ENCODE measurements at places on chromosomes 2 and 18. TPM values are rescaled to one million over a fixed set of nuclear protein-coding genes. Genes with fewer than 3 reads are reported as not detected.

The EFEMP1 gene
- total RNA-seq = 109 TPM

GRCh38 chr2:241834527-241835210 is 24.0 kb downstream of the PDCD1 start:
- DNase-seq = no peak

- no peak for DNase-seq
These were observed 8.4 kb downstream of the POLE4 start for GRCh38 chr2:74966887-74967286.

- no peak for DNase-seq
These were observed 139.9 kb upstream of the GLI2 start for GRCh38 chr2:120595739-120596138.

GRCh38 chr2:234446404-234447076 is 50.3 kb downstream of the ARL4C start:
- DNase-seq = peak; percentile 97

DNA sequence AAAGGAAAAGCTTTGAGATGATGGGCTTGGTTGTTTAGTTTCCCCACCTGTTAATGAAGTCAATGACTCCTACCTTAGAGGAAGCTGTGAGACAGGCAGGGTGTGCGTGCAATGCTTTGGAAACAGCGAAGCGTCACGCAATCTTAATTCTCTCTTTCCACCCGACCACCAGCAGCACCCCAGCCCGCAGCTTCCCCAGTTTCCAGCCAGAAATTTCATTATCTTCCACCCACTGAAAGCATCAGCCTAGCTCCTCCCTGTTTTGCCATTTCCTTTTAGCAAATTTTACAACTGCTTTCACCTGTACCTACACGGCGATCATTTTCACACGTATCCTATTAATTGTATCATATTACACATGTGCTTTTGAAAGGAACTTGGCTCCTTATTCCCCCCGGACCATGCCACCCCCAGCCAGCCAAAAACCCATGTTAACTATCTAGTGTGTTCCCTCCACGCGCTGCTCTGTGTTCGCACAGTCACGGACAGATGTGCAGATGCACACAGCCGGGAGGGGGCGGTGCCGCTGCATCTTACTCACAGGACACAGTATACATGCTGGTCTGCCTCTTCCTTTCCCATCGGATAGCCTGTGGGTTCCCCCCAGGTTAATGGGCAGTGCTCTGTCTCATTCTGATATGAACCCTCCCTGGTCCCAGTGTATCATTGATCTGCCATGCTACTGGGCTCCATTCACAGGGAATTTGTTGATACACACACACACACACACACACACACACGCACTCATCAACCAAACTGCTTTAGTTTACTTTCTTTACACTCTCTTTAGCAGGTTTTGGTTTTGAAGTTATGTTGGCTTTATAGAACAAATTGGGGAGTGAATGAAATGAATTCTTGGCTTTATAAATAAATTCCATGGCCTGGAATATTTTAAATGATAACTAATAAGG is 22.4 kb downstream of the CYP27C1 start:
- no peak for DNase-seq

DNA sequence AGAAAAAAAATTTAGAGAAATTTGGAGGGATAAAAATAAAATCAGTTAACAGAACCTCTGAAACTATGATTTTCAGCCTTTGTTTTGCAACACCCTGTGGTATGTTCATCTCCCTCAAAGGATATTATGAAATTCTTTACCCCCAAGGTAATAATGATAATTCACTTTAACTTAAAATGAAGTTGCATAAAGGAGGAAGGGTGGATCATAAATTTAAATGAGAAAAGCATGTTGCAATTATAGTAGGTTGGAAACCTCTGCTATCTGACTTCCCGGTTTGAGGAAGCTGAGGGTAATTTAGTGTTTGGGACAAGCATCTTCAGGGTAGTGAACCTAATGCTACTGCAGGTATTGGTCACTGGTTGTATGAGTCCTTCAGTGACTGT is 102.9 kb downstream of the BABAM2 start:
- no peak for DNase-seq

DNA sequence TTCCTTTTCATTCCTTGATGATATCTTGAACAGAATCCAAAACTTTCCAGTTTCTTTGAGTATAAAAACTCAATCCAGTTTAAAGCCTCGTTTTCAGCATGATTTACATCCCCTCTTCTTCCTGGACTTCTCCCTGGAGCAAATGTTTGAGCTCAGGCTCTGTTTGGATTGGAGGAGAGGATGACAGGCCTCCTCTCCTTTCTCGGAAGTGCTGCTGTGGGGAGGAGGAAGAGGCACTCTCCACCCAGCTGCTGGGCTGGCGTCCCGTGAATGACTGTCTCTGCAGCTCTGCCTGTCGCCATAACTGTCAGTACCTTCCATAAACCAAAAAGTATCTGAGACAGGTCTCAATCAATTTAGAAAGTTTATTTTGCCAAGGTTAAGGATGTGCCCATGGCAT is 238.2 kb upstream of the AGAP1 start:
- DNase-seq = no peak

The ARHGEF4 gene
- total RNA-seq = 22.5 TPM

Measured in foreskin keratinocyte (primary cell).